H4 (cell line): ENCODE measurements at places on chromosomes 11 and 22. TPM values are rescaled to one million over a fixed set of nuclear protein-coding genes. Genes with fewer than 3 reads are reported as not detected.

Gene OR6A2
- 0.43 TPM in 1 of 2 replicates, not detected in the other for total RNA-seq

- no peak for DNase-seq
Observed at GRCh38 chr22:42076764-42077485, 2.6 kb upstream of the SMDT1 start.

GRCh38 chr22:38754751-38755154, 1.0 kb downstream of the SUN2 start:
- no peak for DNase-seq

- no peak for DNase-seq
Observed at GRCh38 chr11:1289211-1289935, 20.1 kb downstream of the TOLLIP start.

- DNase-seq, result no peak
Observed at GRCh38 chr11:8047382-8047781, 33.6 kb upstream of the TUB start.

DNA sequence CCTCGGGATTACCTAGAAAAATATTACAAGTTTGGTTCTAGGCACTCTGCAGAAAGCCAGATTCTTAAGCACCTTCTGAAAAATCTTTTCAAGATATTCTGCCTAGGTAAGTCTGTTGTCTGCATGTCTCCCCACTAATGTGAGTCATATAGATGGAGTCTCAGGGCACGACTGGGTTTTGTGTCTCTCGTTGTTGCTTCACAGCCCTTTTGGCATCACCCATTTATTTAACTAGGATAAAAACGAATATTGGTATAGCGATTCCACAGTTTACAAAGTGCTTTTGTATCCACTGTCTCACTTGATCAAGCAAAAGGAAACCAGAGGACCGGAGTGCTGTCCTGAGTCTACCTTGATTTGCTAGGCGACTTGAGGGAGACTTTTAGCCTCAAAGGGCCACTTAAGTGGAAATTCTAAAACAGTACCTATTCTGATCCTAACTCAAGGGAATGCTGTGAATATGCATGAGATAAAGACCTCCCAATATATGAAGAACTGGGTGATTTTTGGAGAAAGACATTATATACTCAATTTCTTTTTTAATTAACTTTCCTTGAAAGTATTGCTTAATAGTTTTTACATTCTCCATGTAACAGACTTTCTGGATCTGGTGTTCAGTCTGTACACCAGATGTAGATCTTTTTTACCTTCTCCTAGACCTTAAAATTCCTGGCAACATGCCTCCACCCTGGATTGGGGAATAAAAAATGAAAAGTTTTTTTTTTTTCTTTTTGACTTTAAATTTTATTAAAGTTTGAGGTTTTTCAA, 590 bp downstream of the NNMT start:
- DNase-seq, result no peak

DNA sequence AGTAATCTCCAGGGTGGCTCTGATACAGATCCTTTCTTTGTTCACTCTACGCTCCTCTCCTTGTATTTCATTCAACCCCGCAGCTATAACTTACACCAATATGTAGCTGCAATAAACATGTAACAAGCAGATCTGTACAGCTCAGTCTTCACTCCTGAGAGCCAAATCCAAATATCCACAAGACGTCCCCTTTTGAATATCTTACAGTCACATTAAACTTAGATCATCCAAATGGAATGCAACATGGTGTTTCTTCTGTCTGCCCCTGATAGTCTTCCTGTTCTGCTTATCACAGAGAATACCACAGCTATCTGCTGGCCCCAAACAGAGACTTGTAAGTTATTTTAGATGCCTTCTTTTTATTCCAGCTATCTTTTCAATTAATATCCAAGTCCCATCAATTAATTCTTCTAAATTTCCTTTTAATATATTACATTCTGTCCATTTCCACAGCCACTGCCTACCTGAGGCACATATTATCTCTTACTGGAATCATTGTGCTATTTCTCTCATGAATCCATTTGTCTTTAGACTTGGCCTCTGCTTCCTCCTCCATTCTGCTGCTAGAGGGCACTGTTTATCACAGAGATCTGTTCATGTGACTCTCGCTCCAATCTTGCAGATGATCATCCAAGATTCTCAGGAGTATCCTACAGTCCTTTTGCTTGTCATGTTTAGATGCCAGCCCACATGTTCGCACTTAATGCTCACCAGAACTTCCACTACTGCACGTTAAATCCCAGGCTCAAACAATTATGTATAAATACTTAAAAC, 908.6 kb downstream of the NTM start:
- no peak for DNase-seq

DNA sequence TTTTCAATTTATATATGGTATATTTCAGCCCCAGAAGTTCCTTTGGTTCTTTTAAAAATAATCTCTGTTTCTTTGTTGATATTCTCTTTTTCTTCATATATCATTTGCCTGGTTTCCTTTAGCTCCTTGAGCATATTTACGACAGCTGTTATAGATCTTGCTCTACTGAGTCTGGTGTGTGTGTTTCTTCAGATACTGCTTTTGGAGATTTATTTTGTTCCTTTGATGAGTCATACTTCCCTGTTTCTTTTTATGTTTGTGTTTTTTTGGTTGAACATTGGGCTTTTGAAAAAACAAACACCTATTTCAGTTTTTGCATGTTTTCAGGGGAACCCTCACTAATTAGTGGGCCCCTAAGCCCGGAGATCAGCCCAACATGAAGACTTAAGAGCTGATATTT, 23.3 kb downstream of the GLB1L2 start:
- DNase-seq, result no peak
